ENCODE measurements at places on chromosomes 2 and 18.

DNA sequence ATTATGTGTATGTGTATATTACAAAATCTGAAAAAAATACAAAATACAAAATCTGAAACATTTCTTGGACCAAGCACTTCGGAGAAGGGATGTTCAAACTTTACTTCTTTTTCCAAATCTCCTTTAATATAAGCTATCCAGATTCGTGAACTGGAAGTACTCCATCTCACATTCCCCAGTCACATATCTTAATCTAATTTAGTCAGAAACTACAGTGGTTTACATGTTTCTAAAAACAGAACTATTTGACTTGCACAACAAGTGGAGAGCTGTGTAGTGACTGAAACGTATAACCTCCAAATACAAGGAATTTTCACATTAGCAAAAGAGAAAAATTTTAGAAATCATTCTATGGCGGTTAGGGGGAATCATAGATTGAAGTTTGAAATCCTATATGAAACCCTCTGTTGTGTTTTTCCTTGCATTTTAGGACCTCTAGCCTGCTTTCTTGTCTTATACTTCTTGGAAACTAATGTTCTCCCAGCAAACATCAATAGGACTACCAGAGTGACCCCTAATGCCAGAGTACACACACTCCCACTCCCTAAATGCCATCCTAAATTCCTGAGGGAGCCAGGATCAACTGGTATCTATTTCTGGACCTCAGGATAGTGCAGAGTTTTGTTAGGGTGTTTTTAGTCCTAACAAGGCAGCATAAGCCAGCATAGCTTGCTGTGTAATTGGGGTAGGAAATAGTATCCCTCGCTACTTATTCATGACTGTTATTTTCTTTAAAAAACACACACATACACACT is 30.2 kb upstream of the ROCK1 start:
- no peak for DNase-seq

GRCh38 chr2:239605976-239606375 is 205.2 kb upstream of the HDAC4 start:
- no peak for DNase-seq

DNA sequence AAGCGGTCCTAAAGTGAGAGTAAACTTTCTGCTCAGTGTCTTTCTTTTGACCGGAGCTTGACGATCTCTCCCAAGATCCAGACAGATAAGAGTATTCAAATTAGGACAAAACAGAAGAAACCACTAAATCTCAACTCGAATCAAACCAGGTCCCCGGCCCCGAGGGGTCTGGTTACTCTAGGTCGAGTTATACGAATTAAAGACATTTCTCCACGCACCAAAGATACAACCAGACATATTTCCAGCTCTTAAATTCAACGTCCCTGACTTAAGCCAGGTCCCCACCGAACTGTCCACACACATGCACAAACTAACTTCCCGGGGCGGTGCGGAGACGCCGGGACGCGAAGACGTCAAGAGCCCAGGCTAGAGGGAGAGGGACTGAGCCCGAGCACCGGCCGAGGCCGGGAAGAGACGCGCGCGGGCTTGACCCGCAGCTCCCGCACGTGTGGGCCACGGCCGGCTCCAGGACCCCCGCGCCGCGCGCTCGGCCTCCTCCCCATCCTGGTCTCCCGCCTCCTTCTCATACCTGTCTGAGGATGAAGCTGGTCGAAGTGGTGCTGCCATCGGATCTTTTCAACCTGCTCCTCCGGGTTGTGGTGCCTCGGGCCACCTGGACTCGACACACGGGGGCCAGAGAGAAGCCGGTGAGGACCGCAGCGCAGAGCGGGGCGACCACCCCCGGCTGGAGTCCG is 896 bp downstream of the CACNB4 start:
- no peak for DNase-seq

GRCh38 chr2:39920307-39920801 is 141.3 kb upstream of the THUMPD2 start:
- no peak for DNase-seq

DNA sequence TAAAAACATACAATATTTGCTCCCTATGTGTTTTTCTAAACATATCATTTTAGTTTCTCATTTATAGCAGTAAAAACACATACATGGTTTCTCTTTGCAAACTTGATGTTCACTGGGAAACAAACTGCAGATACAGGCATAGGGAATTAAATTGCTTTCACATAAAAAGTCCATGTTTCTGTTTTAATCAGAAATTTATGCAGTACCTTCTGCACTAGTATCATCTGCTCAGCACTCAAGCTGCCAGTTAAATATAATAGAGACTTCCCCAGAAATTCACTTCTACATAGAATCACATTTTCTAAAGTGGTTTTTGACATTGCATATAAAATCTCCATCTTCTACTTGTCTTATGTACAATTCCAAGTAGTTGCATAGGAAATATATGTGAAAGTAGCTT is 1107.3 kb upstream of the NRXN1 start:
- no peak for DNase-seq

DNA sequence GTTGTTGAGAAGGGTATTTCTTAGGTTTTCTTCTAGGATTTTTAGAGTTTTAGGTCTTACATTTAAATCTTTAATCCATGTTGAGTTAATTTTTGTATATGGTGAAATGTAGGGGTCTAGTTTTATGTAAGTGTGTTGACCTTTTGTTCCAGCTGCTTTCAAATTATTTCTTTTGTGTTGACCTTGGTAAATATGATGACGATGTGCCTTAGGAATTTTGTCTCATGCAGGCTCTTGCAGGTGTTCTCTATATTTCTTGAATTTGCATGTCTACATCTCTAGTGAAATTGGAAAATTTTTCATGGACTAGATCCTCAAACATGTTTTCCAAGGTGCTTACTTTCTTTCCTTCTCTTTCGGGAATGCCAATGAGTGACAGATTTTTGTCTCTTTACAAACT is 1609.3 kb upstream of the ZEB2 start:
- no peak for DNase-seq

DNA sequence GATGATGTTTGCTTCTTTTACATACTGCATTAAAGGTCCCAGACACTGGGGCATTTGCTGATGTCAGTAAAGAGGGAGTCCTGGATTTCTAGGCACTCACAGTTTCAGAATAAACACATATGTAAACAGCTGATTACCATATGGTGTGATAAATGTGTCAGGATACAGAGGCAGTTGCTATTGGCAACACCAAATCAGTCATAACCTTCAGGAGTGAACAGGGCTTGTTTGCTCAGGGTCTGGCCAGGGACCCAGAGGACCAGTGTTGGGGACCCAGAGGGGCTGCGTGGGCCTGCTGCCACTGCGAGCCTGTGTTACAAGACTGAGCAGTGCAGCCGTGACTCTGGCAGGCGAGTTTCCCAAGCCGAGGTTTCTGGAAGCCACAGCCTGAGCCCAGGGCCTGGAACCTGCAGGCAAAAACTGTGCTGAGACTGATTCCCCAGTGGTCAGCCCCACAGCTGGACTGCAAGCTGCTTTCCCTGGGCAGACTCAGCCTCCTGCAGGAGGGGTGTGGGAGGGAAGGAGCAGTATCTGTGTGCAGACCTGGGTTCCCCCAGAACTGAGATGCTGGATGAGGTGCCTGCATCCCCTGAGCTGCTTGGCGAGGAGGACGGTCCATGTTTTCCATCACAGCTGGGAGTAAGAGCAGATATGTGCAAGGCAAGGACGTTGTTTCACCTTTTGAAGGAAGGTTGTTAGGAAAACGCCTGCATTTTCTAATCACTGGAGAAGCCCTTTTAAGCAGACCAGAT is 23.6 kb downstream of the ASAP2 start:
- DNase-seq = no peak

GRCh38 chr18:38796762-38797161 is 1231.2 kb upstream of the CELF4 start:
- no peak for DNase-seq

DNA sequence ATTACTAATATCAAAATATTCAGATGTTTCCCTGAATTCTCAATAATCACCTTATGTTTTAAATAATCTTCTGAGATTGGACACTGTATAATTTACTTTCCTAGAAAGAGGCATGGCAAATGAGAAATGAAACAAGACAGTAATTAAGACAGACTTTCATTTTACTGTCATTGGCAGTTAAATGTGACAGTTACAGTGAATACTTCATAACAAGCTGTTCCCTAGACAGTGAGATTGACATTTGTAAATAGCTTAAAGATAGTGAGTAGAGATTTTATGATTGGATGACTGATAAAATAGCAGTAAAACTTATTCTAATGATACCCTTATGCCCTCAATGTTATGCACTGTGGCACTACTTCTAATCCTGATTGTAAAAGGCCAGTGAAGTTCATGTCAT is 524.9 kb upstream of the TMEFF2 start:
- DNase-seq = no peak

DNA sequence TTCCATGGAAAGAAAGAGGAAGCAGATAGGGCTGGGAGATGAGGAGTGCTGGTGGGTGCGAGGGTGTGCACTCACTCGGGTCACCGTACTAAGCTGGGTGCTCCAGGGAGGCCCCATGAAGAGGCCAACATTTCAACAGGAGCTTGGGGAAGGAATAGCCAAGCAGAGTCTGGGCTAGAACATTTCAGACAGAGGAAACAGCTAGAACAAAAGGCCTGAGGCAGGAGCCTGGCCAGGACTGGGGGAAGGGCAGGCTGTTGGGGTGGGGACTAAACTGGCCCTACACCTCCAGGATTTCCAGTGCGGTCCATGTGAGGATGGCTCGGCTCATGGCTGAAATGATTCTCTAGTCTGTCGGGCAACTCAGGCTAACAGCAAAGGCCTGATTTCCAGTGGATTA is 90.8 kb downstream of the ZFP36L2 start:
- DNase-seq = no peak

- no peak for DNase-seq
Measured at GRCh38 chr18:76720683-76721082, 101.7 kb upstream of the ZNF236 start.

GRCh38 chr2:102453501-102453900 is 19.5 kb upstream of the SLC9A4 start:
- DNase-seq = no peak

GRCh38 chr2:134823431-134823830 is 15.0 kb upstream of the ACMSD start:
- DNase-seq = no peak

DNA sequence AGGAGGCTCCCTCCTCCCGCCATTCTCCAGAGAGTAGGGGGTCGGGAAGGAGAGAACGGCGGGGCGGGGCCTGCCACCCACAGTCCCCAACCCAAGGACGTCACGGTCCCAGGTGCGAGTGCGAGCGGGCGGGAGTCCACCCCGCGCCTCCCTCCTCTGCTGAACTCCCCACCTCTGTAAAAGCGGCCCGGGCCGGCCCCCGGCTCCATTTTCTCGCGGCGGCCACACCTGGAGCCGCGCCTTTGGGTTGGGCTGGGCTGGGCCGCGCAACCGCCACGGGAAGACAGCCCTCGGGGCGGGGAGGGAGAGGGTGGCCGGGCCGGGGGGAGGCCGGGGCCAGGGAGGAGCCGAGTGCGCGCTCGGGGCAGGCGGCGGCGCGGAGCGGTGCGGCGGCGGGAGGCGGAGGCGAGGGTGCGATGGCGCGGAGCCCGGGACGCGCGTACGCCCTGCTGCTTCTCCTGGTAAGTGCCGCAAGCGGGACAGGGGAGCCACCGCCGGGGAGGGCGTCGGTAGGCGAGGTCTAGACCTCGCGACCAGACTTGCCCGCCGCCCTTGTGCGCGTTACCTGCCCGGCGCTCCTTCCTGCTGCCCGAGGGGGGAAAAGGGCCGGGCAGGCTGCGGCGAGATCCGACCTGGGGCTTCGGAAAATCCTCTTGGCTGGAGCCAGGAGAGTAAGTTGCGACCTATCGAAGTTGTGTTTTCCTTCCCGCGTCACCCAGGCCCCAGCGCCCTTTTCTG is at the start of gene DSG2:
Gene DSG2, plus strand, starts transcription at position 342 of the 738 bp plus-strand sequence. Its CDS starts 75 bp downstream, at position 417.
- peak; percentile 1 for DNase-seq

DNA sequence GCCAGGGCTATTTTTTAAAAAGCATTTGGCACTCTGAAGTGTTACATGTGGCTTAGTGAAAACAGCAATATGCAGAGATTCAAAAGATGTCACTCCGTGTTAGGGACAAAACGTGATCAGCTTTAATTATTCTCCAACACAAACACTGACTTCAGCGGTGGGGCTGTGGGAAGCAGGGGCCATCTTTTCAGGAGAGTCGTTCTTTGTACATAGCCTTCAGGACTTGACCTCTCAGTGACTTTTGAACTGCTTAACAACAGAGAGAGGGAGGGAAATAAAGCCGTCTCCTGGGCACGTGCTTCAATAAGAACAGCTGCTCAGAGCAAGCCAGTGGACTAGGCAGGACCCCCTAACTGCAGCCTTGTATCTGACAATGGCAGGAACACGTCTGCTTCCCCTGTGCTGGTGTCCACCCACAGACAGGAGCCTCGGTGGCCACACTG is 95.0 kb upstream of the HDAC4 start:
- DNase-seq = no peak

DNA sequence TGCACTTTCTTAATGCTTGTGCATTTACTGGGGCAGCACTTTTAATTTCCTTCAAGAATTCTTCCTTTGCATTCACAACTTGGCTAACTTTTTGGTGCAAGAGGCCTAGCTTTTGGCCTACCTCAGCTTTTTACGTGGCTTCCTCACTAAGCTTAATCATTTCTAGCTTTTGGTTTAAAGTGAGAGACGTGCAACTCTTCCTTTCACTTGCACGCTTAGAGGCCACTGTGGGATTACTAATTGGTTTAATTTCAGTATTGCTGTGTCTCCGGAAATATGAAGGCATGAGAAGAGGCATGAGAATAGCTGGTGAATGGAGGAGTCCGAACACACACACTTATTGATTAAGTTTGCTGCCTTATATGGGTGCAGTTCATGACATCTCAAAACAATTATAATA is 354.1 kb downstream of the DLGAP1 start:
- no peak for DNase-seq

- no peak for DNase-seq
Measured at GRCh38 chr2:84963692-84964405, 7.1 kb upstream of the KCMF1 start.

DNA sequence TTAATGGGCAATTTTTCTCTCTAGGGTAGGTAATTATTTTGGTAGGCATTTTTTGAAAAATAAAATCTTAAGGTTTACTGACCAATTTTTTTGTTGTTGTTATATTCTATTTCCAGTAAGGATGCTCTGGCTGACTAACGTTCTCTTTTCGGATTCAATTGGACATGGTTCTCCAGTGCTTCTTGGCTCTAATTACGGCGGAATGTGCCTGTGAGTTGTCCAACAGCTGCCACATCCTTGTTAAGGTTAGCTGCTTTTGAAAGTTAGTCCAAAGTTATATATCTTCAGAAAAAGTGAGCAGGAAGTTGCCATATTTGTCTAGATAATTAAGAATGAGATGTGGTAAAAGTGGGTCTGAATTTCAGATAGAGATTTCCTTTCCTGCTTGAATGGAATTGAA is 45.8 kb upstream of the SMIM21 start:
- no peak for DNase-seq
